DMS79 (cell line): ENCODE measurements at places on chromosomes 6 and 20.

DNA sequence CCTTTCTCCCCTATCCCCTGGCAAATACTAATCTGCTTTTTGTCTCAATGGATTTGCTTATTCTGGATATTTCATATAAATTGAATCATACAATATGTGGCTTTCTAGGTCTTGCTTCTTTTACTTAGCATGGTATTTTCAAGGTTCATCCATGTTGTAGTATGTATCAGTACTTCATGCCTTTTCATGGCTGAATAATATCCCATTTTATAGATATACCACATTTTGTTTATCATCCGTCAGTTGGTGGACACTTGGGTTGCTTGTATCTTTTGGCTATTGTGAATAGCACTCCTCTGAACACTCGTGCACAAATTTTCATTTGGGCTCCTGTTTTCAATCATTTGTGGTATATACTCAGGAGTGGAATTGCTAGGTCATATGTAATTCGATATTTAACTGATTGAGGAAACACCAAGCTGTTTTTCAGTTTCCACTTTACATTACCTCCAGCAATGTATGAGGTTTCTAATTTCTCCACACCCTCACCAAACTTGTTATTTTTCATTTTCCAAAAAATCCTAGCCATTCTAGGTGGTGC, 30.5 kb upstream of the RIPPLY2 start:
- no peak for DNase-seq

GRCh38 chr6:147285087-147285855, 81.1 kb downstream of the STXBP5 start:
- DNase-seq = no peak

DNA sequence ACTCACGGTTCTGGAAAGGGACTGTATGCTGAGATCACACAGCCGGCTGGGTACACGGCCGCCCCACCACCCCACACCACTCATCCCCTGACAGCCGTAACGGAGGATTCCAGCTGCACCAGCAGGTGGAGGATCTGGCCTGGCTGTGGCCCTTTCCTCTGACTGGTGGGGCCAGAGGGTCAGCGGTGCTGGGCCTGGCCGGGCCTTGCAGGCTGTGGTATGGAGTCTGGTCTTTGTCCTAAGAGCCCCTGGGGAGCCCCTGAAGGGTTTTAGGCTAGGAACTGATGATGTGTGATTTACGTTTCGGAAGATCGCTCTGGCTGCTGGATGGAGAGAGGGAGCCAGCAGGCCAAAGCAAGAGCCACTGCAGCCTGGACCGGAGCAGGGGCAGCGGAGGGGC, 26.6 kb downstream of the NOL4L start:
- no peak for DNase-seq

DNA sequence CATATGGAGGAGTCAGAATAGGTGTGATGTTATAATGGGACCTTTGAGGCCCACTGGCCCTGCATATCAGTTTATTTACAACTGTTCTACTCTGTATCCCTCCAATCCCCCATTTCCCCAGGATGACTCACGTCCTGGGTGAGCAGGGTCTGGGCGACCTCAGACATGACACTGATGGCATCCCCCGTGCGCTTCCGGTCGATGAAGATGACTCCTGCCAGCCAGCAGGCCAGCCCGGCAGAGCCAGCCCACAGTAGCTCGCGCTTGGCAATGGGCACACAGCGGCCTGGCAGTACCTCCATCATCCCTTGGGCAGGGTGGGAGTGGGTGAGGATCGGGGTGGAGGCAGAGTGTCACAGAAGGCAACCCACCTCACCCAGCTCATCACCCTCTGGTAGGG, 5.6 kb downstream of the AGPAT1 start:
- no peak for DNase-seq

- no peak for DNase-seq
Measured at GRCh38 chr6:36478051-36478526, 35.3 kb downstream of the KCTD20 start.

DNA sequence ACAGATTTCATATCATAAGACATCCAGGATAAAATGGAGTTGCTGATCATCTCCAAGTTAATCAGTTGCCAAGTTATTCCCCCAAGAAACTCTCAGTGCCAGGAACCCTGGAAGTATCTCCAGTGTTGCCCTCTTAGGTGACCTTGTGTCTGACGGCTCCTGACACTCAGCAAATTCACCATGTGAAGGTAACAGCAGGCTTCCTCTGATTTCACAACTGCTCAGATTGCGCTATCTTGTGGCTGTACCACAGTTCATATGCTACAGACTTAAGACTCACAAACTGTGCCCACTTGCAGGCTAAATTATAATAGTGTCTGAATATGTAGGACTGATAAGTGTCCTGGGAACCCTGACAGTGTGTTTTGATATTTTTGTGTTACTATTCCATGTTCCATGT, 186.6 kb upstream of the OPRM1 start:
- no peak for DNase-seq

- DNase-seq = no peak
Measured at GRCh38 chr6:37684801-37685200, 12.9 kb downstream of the MDGA1 start.
